ENCODE measurements at places on chromosomes 4 and X. TPM values are rescaled to one million over a fixed set of nuclear protein-coding genes. Genes with fewer than 3 reads are reported as not detected.

AP1AR gene
- 10.4 TPM for total RNA-seq

DNA sequence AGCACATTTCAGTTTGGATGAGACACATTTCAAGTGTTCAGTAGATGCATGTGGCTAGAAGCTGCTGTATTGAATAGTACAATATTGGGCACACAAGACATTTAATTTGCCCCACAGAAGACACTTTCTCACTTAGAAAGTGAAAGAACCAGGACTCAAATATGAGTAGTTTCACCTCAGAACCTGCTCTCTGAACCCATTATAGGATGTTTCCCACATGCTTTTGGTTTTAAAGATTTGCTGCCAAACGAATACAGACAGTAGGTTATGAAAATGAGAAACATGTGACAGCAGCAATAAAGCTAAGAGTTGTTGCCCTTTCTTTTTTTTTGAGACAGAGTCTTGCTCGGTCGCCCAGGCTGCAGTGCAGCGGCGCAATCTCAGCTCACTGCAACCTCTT, 32.3 kb downstream of the C4orf54 start:
- no peak for DNase-seq
- H3K36me3 ChIP-seq: no peaks in the 10 kb centered on the region
- H3K27me3 ChIP-seq: peaks cover 35% of the 10 kb centered on the region
- H3K4me1 ChIP-seq: no peaks in the 10 kb centered on the region
- no peak overlapping the region for H3K27ac ChIP-seq

DNA sequence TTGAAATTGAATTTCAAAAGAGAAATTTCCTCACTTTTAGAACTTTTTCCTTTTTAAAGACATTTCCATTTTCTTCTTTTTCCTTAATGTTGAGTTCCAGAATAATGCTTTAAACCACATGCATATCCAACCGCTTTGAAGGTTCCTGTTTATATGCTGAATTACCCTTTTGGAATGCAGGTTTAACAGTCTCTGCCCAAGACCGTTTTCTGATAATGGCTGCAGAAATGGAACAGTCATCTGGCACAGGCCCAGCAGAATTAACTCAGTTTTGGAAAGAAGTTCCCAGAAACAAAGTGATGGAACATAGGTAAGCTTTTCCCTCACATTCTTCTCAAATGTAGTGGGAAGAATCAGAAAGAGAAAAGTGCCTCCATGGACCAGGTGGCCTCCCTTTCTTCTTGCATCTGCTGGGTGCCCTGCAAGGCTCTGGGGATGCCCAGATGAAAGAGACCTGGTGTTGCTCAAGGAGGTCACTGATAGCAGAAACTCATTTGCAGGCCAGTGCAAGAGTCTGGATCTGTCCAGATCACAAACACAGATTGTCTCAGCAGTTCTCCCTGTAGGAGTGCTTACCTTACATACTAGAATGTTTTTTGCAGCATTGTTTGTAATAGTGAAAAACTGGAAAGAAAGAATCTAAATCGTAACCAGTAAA, 42.9 kb downstream of the MOSPD2 start:
- H3K4me1 ChIP-seq: no peaks in the 10 kb centered on the region
- peaks cover 2% of the 10 kb centered on the region for H3K36me3 ChIP-seq
- H3K4me3 ChIP-seq: no peak overlapping the region
- H3K27me3 ChIP-seq: no peaks in the 10 kb centered on the region
- H3K27ac ChIP-seq: no peak overlapping the region

- H3K27me3 ChIP-seq: no peaks in the 10 kb centered on the region
- no peak for DNase-seq
- H3K36me3 ChIP-seq: no peaks in the 10 kb centered on the region
- peak overlapping the region; percentile 33 for H3K4me3 ChIP-seq
- H3K4me1 ChIP-seq: peaks cover 40% of the 10 kb centered on the region
Observed at GRCh38 chr4:147735413-147736301, 3.8 kb downstream of the ARHGAP10 start.

GRCh38 chr4:88737307-88737941, 39.8 kb upstream of the NAP1L5 start:
- no peak for DNase-seq
- H3K27ac ChIP-seq: peak overlapping the region; percentile 45
- no peaks in the 10 kb centered on the region for H3K36me3 ChIP-seq
- peaks cover 10% of the 10 kb centered on the region for H3K4me1 ChIP-seq
- peak overlapping the region; percentile 36 for H3K4me3 ChIP-seq

DNA sequence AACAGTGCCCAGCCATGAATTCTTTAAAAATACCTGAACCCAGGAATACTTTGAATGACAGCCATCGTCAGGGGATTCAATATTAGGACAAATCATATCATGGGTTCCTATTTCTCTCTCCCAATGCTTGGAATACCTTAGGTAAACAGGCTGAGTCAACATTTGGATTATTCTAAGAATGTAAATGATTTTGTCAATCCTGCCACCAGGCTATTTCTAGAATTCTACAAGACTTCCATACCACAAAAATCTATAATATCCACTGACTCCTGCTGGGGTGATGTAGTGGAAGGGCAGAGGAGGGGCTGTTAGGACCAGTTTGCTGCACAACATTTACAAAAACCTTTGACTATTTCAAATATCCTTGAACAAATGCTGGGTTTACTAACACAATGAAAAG, 65.2 kb downstream of the IGFBP7 start:
- H3K36me3 ChIP-seq: peaks cover 2% of the 10 kb centered on the region
- no peaks in the 10 kb centered on the region for H3K4me1 ChIP-seq
- peaks cover 41% of the 10 kb centered on the region for H3K27me3 ChIP-seq
- DNase-seq: no peak
- H3K27ac ChIP-seq: no peak overlapping the region

Measured in T-helper 17 cell (primary cell).